Epithelial cell of umbilical artery (primary cell): ENCODE measurements at places on chromosomes 1 and 21. TPM values are rescaled to one million over a fixed set of nuclear protein-coding genes. Genes with fewer than 3 reads are reported as not detected.

Gene FYB2
- not detected in 2 replicates for total RNA-seq

Gene OR2L8
- total RNA-seq, result under 0.01 and 0.30 TPM in 2 replicates

Gene PROK1
- not detected in 2 replicates for total RNA-seq

Gene HPDL
- total RNA-seq, result 5.2 and 6.1 TPM in 2 replicates

Gene MYBPH
- not detected in 2 replicates for total RNA-seq

Gene CD244
- not detected in 2 replicates for total RNA-seq

Gene APCS
- total RNA-seq, result not detected in 2 replicates

Gene CRABP2
- 1.1 and 1.3 TPM in 2 replicates for total RNA-seq

Gene SGIP1
- 9.7 and 49.2 TPM in 2 replicates for total RNA-seq

Gene AGT
- not detected in 2 replicates for total RNA-seq

Gene PRAMEF18
- total RNA-seq, result not detected in 2 replicates

Gene ECE1
- total RNA-seq, result 229 and 240 TPM in 2 replicates

Gene TMEM51
- total RNA-seq, result 6.5 and 10.9 TPM in 2 replicates

Gene CAMK2N1
- total RNA-seq, result 0.97 and 1.5 TPM in 2 replicates

Gene LBR
- 64.6 and 68.8 TPM in 2 replicates for total RNA-seq

Gene SHISAL2A
- not detected in 2 replicates for total RNA-seq

Gene HCRTR1
- under 0.01 and 1.1 TPM in 2 replicates for total RNA-seq

Gene MROH7
- total RNA-seq, result under 0.01 and 0.30 TPM in 2 replicates

Gene OR2AJ1
- not detected in 2 replicates for total RNA-seq

Gene HOOK1
- total RNA-seq, result not detected in 2 replicates

Gene RAD54L
- 4.2 and 8.4 TPM in 2 replicates for total RNA-seq

Gene RYR2
- total RNA-seq, result not detected in 2 replicates

Gene KLF17
- not detected in 2 replicates for total RNA-seq

Gene TENT5C
- under 0.01 and 0.15 TPM in 2 replicates for total RNA-seq

Gene SLC2A5
- total RNA-seq, result not detected in 2 replicates

Gene LCE1C
- total RNA-seq, result not detected in 2 replicates
